ENCODE measurements at places on chromosomes 13 and 19.

DNA sequence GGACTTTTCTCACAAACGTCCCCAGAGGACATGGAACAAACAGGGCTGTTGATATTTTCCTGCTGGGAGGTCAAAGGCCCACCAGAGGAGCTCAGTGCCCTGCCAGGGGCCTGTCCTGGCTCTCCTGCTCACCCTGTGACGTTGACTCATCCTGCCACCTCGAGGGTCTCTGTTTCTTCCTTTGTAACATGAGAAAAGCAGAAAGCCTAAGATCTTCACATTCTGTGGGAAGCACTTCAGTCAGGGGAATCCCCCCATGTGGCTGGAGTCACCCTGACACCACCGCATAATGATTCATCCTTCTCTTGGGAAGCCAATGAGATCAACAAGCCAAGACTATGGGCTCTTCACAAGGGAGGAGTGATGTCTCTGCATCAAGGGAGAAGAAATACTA, 147.9 kb downstream of the KATNAL1 start:
- no peak for DNase-seq

DNA sequence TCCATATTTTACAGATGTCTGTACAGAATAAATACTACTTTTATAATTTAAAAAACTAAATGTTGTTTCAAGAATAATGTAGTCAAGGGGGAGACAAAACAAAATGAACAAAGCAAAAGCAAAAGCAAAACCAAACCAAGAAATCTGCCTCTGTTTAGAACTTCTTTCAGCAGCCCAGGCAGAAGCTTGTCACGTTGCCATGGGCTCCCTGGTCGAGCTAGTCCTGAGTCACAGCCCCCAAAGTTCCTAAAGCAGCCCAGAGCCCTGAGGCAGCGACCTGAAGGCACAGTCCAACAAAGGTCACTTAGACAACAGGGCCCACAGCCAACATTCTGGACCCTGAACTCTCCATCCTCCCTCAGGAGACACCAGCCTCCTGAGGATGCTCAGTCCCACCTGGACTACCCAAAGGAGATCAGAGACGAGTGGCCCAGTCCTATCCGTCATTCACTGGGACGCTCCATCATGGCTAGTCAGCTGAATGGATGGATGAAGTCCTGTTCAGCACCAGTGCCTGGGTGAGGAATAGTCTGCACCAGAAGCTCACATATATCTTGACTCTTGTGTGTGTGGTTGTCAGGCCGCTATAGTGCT, 41.7 kb downstream of the SIAH3 start:
- DNase-seq, result no peak

GRCh38 chr19:53157626-53158025, 1.2 kb downstream of the ZNF347 start:
- peak; percentile 1 for DNase-seq

GRCh38 chr13:34311251-34311650, 493.3 kb downstream of the RFC3 start:
- DNase-seq, result no peak

GRCh38 chr13:46383383-46383782, 3.7 kb downstream of the RUBCNL start:
- no peak for DNase-seq

- DNase-seq, result no peak
Observed at GRCh38 chr13:32045982-32046785, 14.6 kb downstream of the FRY start.

DNA sequence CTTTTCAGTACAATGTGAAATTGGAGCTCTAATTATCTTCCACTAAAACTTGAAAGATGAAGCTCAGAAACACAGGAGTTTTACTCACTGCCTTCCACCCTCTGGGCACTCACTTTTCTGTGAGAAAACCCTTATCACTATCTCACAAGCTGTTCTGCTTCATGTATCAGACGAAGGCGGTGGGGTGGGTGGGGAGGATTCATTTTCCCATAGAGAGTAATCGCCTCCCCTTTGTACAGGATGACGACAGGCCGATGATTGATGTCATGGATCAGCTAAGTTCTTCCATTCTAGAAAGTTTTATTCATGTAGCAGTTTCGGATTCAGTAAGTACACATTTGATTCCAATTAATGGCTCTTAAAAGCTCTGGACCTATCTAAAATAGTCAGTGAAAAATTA, 139.9 kb downstream of the ZAR1L start:
- DNase-seq, result no peak

- DNase-seq, result no peak
Observed at GRCh38 chr13:112014857-112015256, 52.1 kb upstream of the SOX1 start.

DNA sequence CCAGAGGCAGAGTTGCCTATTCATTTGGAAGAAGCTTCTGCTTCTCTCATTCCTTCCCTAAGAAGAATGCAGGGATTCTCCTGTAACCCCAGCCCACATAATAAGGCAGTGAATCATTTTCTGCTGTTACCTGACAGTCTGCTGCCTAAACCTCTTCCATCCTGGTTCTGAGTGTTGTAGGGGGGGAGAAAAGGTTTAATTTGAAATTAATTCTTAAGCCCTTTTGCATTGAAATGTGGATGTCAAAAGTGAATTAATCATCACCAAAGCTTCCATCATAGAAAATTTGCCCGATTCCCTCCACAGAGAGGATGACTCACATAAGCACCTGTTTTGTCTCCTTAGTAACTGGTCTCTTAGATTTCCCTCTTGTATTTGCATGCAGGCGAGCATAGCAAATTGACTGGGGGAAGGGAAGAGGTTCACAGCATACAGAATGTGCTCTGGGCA, 146.7 kb upstream of the FNDC3A start:
- DNase-seq, result peak; percentile 63

- DNase-seq, result no peak
Observed at GRCh38 chr19:27733551-27734266, 1479.2 kb downstream of the UQCRFS1 start.
